ENCODE measurements at places on chromosomes 3 and 15.

GRCh38 chr3:128491691-128491940 is 1.4 kb downstream of the GATA2 start:
- DNase-seq: no peak

GRCh38 chr3:30632065-30632464 is 25.7 kb downstream of the TGFBR2 start:
- no peak for DNase-seq

- DNase-seq: no peak
Observed at GRCh38 chr15:67152429-67152828, 87.0 kb downstream of the SMAD3 start.

DNA sequence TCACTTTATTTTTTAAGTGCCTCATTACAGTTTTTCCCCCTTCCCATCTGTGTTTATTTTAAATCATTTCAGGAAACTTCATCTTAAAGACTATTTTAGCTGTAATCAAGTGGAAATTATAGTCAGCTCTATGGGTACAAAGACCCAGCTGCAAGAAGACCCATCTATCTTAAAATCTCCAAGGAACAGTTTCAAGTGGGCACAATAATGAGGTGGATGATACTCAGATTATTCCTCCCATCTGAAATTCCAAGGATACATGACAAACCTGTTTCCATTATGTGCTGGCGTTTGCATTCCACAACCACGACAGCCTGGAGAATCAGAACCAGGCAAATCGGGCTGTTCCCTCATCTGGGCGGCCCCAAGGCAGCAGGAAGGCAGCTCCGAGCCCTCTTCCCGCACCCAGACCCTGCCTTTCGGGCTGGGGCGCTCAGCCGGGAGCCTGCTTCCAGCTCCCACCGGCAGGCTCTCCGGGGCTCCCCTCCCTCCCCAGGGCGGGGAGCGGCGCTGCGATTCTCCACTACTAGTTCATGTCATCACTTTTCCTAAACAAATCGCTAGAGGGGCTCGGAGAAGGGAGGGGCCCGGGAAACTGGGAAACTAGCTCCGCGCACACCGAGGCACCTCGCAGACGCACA is at the start of gene MGLL:
TSS of gene MGLL (minus strand) at position 475 of the 641 bp plus-strand sequence. CDS start at position 278, 197 bp downstream.
- peak; percentile 62 for DNase-seq

Data from ecto neural progenitor cell (in vitro differentiated cells).